Endothelial cell of umbilical vein (primary cell): ENCODE measurements at places on chromosomes 2 and 18. TPM values are rescaled to one million over a fixed set of nuclear protein-coding genes. Genes with fewer than 3 reads are reported as not detected.
A peak's percentile ranks its signal among the peaks of the same experiment; 100 is the strongest.

DNA sequence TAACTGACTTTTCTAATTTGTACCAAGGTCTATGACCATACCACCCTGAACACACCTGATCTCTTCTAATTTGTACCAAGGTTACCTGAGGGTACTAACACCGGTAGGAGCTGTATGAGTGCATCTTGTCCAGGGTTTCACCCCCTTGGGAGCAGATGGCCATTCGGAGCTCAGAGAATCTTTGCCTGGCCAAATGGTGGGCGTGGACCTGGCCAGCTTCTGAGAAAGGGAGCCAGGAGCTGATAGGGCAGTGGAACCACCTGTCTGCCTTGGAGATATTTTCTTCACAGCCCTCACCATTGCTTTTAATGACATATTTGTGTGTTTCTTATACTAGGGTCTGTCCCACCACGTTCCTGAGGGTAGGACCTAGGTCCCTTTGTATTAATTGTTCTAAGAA is 188.9 kb downstream of the LDLRAD4 start:
- DNase-seq: no peak

- DNase-seq: no peak
Observed at GRCh38 chr2:47655563-47655880, 127.4 kb upstream of the MSH6 start.

GRCh38 chr2:240624950-240625621 is at the start of gene GPR35:
Gene GPR35 (plus strand): TSS chr2:240625480. CDS start chr2:240629953, 4,473 bp downstream.
- no peak for DNase-seq

DNA sequence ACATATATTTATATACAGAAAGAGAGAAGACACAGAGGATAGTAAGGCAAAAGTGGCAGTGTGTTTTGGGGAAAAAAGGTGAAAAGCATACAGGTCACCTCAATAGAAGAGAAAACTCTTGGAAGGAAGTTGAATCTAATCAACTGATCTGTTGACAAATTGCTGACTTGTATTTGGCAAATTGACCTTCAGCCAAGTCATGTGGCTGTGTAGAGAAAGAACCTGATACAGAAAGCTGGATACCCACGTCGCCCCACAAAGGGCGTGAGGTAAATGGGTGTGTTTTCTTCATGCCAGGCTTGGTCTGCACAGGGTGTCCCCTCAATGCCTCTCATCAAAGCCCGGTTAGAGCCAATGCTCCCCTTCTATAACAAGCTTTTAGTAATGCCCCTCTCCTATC is 230.0 kb upstream of the KLHL29 start:
- no peak for DNase-seq

The NEURL3 gene
- not detected in 2 replicates for total RNA-seq

GRCh38 chr2:56025469-56026193 is 102.0 kb upstream of the EFEMP1 start:
- DNase-seq: peak; percentile 37

DNA sequence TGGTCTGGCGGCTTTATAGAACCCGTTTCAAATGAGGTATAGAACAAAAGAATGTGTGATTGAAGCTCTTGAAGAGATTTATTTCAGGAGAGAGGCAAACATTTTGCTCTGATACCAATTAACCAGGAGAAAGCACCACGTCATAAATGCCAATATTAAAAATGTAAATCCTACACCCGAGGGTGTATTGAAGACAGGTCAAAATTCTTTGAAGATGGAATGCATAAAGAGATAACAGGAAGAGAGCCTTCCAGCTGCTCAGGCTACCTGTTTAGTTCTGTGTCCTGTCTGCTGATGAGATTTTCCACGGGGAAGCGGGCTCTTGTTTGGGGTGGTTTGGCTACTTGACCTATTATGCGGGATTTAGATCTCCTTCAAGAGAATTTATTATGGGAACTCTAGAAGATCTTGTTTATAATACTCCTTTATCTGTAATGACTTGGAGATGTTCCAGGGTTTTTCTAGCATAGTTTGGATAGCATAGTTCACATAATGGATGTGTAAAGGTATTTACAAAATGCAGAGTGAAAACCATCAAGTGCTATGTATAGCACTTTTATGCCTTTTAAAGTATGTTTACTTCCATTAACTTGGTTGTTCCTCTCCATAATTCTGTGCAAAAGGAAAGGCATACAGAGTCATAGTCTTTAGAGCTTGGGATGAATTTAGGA is 204.5 kb upstream of the SPRED2 start:
- DNase-seq: no peak

DNA sequence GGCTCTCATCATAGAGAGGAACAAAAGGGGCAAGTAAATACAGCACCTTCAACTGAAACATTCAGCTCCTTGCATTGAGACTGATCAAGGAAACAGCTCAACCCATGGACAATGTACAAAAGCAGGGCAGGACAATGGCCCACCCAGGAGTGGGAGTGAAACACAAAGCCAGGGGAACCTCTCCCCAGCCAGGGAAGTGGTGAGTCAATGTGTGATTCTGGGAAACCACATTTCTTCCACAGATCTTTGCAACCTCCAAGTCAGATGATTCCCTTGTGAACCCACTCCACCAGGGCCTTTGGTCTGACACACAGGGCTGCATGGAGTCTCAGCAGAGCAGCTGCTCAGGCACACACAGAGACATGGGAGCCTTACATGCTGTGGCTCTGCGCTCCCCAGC is 294.5 kb downstream of the NR4A2 start:
- no peak for DNase-seq

DNA sequence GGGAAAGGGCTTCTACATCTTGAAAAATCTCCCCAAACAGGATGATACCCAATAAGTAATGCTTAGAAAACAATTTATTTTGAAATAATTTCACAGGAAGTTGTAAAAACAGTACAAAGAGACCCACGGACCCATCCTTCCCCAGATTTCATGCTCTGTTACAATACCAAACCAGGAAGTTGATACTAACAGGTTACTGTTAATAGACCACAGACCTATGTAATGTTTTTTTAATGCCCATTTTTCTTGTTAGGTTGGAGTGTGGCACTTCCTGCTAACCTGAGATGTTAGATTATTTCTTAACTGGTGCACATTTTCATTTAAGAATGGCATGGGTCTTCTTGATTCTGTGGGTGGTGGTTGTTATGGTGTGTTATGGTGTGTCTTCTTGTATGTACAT is 21.4 kb upstream of the MGAT5 start:
- DNase-seq: no peak

DNA sequence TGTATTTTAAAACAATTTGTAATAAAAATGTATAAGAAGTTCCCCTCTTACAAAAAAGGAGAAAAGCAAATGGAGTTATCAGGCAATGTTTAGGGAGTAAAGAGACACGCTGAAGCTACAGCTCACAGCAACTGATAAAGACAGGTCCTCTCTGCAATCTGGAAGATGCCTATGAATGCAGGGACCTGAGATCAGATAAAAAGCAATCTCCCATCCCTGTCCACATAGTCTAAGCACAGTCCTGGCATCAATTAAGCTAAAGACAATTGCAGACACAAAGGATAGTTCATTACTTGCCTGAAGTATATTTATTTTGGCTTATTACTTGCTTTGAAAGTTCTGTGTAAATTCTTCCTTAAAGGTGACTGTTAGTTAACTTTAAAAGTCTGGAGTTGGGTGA is 5.0 kb downstream of the EIF2AK3 start:
- no peak for DNase-seq

GRCh38 chr2:141186413-141187074 is 944.3 kb downstream of the LRP1B start:
- peak; percentile 57 for DNase-seq

The SCYGR4 gene
- total RNA-seq: not detected in 2 replicates

- DNase-seq: no peak
Observed at GRCh38 chr2:49858657-49859056, 704.3 kb upstream of the FSHR start.

The PLEKHH2 gene
- 0.58 and 1.1 TPM in 2 replicates for total RNA-seq

- DNase-seq: no peak
Observed at GRCh38 chr2:152015552-152015951, 83.3 kb downstream of the CACNB4 start.

DNA sequence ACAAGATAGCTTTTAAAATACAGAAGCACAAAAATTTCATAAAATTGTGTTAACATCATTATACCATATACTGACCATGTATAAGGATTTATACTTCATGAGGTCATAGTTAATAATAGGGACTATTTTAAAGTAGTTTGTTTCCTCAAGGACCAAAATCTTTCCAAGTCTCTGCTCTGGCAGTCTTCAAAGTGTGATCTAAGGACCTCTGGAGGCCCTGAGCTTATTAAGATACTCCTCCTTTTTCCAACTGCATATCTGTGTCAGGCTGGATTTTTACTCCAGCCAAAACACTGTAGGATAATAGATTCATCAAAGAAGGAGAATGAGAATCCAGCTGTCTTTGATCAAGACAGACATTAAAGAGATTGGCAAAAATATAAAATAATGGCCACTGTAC is 1.7 kb upstream of the SCYGR2 start:
- no peak for DNase-seq

GRCh38 chr2:196725882-196726281 is 73.6 kb downstream of the GTF3C3 start:
- DNase-seq: no peak

DNA sequence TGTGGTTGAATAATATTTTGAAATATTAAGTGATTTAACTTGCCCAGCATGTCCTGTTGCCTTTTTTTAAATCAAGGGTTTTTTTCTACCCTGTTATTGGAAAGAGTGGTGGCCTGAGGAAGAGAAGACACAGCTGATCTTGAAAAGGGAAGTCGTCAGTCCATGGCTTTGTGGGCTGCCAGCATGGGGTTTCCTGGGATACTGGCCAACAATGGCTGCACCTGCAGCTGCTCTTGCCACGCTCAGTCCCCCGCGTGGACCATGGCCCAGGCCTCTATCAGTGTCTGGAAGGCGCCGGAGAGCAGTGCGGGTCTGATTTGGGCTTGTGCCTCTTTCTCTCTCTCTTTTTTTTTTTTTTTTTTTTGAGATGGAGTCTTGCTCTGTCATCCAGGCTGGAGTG is 99.3 kb downstream of the ASB1 start:
- no peak for DNase-seq

GRCh38 chr2:145760781-145761649 is 1241.1 kb upstream of the ZEB2 start:
- peak; percentile 93 for DNase-seq

DNA sequence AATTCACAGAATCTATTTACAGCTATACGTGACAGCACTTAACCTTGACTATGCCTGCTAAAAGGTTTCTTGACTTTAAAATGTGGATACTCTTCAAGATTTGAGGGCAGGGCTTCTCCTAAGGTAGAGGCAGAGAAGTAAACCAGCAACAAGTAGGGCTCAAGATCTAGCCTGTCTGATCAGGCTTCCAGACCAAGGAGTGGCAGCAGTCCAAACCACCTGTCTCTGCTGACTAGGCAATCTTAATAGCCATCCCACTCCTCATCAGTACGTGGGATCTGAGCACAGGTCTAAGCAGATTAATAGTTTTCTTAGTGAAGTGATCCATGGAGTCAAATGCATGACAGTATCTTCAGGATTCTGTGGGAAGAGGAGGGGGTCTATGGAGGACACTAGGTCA is 100.4 kb downstream of the GPD2 start:
- DNase-seq: no peak

DNA sequence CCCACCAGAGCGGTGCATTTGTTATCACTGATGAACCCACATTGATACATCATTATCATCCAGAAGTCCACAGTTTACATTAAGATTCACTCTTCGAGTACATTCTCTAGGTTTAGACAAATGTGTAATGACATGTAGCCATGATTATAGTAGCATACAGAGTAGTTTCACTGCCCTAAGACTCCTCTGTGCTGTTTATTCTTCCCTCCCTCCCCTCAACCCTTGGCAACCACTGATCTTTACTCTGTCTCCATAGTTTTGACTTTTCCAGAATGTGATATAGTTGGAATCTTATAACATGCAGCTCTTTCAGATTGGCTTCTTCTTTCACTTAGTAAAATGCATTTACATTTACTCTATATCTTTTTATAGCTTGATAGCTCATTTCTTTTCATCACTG is 31.2 kb upstream of the GREB1L start:
- DNase-seq: no peak

The NPPC gene
- not detected in 2 replicates for total RNA-seq

- no peak for DNase-seq
Observed at GRCh38 chr2:3656762-3657721, 958 bp upstream of the ALLC start.

DNA sequence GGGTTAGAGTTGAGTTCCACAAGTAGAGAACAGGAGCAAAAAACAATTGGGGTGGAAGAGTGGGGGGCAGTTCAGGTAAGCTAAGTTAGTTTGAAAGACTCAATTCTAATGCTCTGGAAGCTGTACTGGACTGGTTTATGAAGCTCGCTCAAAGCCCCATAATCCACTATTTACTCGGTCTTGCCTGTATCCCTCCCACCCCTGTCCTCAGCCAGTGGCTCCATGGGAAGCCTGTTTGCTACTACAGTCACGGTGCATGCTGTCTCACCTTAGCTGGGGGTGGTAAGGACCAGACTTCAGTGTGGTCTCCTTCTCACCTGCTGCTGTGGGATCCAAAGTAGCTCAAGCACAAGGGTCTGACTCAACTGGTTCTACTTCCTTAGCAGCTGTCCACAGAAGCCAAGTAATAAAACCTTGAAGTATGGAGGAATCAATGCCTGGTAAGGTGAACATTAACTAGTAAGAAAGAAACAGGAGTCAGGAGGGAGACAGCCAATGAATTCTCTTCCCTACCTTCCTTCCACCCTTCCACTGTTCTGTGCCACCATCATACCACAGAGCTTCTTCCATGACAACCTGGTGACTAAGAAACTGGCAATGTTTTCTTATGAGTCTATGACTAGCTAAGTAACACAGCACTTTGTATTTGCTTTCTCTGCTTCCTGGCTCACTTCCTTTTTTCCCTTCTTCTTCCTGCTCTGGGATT is 230.8 kb downstream of the SRBD1 start:
- peak; percentile 57 for DNase-seq

The TMEM182 gene
- total RNA-seq: 0.81 and 0.95 TPM in 2 replicates

GRCh38 chr18:28153485-28154065 is 23.4 kb downstream of the CDH2 start:
- DNase-seq: no peak

The RTP5 gene
- not detected in 2 replicates for total RNA-seq

GRCh38 chr18:63342206-63342605 is 22.6 kb upstream of the BCL2 start:
- DNase-seq: peak; percentile 35

The SLC38A11 gene
- total RNA-seq: not detected in 2 replicates

The NCOA1 gene
- 10.9 and 14.1 TPM in 2 replicates for total RNA-seq

DNA sequence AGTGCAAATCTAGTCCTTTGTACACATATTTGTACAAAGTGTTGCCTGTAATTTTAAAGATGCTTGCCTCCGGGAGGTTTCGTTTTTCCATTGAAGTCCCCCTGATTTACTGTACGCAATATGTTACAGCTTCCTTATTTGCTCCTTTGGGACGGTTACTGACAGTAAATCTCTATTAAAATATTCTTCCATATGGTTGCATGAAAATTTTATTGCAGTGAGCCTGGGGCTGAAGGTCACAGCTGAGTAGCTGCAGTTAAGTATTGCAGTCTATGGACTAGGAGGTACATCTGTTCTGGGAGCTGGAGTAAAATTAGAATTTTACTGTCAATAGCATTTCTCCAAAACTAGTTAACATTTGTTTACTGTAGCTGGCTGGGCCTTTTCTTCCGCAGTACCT is 119.2 kb downstream of the ETAA1 start:
- no peak for DNase-seq
